Right lobe of liver (tissue), 6 donors: ENCODE measurements at places on chromosomes 7 and 10.
A peak's percentile ranks its signal among the peaks of the same experiment; 100 is the strongest.

DNA sequence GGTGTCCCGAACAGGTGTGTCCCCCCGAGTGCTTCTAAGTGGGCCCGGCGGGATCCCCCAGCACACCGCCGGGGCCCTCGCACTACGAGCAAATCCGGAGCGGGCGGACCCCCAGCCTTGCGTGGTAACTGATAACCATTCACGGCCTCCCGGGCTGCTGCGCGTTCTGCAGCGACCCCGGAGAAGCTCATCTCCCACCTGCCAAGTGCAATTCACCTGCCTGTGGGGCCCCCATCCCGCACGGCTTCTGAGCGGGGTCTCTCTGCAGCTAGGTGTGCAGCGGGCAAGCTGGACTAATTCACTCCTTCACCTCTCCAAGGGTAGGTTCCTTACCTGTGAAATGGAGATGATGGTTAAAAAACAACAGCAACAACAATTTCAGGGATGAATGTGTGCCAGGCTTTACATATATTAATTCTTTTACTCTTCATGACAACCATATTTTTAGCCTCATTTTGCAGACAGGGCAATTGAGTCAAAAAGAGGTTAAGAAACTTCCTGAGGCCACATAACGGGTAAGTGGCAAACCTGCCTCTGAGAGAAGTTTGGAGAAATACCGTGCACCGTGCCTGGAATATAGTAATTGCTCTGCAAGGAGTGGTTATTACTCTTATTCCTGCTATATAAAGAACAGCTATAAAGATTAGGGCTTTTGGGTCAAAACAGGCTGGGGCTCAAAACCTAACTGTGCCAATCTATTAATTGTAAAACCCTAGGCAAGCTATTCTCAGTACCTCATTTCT lies 652 bp upstream of the PODXL start:
- no peak for DNase-seq

DNA sequence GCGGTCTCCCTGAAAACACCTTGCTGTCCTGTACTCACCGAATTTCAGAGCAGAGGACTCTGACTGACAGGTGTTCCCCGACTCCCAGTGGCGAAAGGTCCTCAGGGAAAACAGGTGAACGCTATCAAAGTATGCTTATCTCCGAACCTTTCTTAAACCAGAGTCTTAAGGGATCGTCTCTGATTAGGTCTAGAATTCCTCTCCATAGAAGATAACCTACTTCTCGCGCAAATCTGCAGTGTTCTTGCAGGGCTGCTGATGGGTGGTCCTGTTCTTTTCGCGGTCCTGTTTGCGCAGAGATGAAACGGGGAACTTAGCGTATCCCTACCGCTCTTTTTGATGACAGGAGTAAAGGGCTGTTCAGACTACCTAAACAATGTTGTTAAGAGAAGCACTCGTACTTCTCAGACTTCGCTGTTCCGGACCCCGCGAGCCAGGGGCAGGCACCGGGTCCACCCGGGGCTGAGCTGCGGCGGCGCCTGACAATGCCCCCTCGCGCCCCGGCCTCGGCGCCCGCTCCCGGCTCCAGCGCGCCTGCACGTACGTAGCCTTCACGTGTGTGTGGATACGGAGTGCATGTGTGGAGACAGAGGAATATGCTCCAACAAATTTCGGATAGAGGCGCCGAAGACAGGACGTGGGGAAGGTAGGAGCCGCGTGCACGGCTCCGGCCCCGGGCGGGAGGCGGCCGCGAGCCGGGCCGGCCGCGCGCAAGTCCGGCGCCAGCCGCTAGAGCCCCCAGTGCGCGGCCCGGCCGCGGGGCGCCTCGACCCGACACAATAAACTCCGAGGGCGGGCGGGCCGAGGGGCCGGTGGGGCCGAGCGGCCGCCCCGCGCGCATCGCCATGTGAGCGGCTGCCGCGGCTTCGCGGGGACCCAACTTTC lies 766 bp upstream of the ZMYND11 start:
- peak; percentile 44 for DNase-seq

GRCh38 chr10:132536241-132536876 lies 1.2 kb upstream of the INPP5A start:
- DNase-seq: peak; percentile 63

DNA sequence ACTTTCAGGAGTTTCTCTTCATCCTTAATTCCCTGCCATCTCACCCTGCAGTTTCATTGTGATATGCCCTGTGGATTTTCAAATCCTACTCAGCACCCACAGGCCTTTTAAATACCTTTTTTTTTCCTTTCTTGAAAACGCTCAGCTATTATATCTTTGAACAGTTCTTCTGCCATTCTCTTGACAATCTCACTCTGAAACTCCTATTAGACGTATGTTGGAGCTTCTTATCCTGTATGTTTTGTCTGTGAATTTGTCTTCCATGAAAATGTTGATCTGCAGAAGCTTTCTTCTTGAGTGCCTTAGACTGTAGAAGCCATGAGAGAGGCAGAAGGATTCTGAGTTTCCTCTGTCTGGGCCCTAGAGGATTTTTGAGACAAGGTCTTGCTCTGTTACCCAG lies 18.9 kb upstream of the YAE1 start:
- DNase-seq: no peak

- no peak for DNase-seq
Observed at GRCh38 chr7:129750501-129750900, 139.0 kb downstream of the NRF1 start.

- no peak for DNase-seq
Observed at GRCh38 chr7:149423449-149424110, 37.3 kb downstream of the ZNF777 start.
